ENCODE measurements at places on chromosomes 5 and 9. TPM values are rescaled to one million over a fixed set of nuclear protein-coding genes. Genes with fewer than 3 reads are reported as not detected.

The FOXI1 gene
- total RNA-seq, result not detected

The NIM1K gene
- 0.50 TPM for total RNA-seq

DNA sequence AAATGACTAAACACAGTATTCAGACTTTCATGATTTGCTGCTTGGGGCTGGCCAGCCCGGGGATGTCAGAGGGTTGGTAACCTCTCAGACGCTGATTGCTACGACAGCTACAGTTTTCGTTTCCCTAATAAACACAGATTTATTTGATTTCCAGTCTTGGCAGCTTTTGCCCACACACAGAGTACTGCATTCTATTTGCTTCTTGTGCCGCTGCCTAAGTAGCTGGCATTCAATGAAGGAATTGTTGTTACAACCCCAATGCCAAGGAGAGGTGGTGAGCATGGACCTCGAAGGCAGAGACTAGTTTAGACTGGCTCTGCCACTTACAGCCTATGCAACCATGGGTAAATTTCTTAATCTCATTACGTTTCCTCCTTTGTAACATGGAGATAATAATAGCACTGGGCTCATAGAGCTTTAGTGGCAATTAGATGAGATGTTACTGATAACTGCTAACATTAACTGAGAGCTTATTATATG lies 247.1 kb upstream of the PANK3 start:
- DNase-seq, result no peak

- no peak for DNase-seq
Measured at GRCh38 chr5:40492056-40492455, 187.7 kb upstream of the PTGER4 start.

DNA sequence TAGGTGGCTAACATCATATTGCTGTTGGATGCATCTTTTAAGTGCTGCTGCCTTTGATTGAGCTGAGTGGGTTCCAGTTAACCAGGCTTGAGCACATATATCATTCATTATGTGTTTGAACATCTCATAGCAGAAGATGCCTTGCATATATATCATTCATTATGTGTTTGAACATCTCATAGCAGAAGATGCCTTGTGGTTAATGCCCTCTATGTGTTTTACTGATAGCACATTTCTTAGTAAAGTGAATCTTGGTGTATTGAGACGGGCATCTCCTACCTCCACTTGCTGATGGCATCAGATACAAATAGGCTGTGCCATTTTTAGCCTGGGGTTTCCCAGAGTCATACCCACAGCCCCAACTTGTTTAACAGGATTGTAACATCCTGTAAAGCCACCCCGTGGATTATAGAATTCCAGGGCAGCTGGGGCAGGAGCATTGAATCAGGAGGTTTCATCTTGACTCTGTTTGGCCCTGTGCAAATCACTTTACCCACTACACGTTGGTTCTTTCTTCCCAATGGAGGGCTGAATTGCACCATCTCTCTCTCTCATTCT lies 26.5 kb downstream of the MTAP start:
- no peak for DNase-seq

- no peak for DNase-seq
Measured at GRCh38 chr5:141734501-141735229, 52.6 kb upstream of the ARAP3 start.

DNA sequence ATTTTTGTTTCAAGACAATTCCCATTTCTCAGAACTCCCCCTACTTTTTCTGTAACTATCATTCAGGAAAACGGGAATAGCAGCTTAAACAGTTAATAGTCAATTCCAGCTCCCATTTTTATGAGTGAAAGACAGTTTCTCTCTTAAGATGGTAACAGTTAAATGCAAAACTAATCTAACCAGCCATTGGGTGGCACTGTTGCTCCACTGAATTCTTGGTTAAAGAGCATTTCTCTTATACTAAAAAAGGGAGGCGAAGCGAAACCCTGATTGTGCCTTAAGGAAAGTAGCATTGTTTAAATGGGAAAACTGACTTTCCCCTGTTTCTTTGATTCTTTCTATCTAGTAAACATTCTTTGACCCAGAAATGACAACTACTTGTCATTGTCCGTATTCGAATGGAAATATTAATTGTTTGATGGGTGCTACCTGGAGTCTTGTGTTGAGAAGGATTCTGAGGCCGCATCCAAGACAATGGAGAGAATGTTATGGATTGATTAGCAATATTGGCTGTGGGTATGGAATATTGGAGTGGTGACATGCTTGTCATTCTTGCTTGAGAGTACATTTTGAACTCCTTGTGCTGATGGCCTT lies 507.8 kb downstream of the MAT2B start:
- DNase-seq, result peak; percentile 55

DNA sequence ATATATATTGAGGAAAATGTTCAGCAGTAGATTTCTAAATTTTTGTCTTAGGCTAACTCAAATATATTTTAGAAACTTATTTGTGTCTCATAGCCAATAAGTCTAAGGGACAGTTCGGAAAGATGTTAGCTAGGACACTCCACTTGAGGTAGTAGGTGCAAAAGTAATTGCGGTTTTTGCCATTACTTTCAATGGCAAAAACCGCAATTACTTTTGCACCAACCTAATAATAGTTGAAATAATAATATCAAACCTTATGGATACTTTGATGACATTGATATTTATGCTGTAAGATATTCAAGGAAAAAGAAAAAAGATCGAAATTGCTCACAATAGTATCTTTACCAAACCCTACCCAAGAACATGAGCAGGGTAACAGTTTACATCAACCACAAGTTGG lies 555.5 kb upstream of the ST8SIA4 start:
- no peak for DNase-seq

Data from left lobe of liver (tissue), 2 donors.